Hepatocyte (in vitro differentiated cells): ENCODE measurements at places on chromosomes 4 and X.

- no peak for DNase-seq
Measured at GRCh38 chrX:136304493-136304892, 3.7 kb downstream of the ADGRG4 start.

DNA sequence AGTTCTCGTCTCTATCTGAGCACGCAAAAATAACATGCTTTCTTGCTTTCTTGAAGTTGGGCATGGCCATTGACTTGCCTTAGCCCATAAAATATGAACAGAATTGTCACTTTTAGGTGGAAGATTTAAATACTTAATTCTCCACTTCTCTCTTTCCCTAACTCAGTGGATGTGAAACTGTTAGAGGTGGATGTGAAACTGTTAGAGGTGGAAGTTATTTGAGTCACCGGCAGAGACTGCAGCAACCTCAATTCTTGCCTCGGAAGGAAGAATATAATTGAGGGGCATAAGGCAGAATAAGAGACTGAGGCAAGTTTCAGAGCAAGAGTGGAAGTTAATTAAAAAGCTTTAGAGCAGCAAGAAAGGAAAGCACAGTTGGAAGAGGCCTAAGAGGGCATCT is 2.8 kb upstream of the PARM1 start:
- no peak for DNase-seq

DNA sequence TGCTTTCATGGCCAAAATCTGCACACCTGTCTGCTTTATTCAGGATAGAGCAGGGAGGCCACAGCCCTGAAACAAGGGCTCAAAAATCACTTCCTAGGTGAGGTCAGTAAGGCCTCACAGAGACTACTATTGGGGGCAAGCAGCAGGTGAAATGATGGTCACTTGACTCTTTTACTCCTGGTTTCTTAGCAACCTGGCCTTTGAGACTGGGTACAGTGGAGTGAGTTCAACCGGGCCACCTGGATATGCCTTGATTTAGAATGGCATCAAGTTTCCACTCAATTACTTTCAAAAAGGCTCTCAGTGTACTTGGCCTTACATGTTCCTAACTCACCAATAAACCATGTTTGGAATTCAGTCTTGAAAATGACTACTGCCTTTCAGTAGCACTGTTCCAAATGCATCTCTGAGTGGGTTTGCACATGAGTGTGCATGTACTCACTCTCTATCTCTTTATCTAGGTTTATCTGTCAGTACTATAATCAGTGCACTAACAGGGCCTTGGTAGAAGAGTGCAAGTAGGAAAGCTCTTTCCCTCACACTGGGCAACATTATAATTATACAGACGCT is 388.2 kb downstream of the OPHN1 start:
- DNase-seq, result no peak

DNA sequence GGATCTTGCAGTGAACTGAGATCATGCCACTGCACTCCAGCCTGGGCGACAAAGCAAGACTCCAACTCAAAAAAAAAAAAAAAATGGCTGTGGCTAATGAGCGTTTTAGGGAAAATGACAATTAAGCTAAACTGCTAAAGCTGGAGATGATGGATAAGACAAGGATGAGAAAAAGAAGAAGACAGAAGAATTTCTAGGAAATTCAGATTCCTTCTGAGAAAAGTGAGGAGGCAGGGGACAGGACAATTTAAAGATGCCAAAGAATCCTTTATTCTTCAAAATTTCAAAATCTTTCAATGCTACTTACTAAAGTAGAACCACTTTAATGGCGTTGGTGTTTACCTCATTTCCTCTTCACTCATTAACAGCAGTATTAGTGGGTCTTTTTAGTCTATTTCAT is 7.7 kb downstream of the PALLD start:
- no peak for DNase-seq

- DNase-seq, result no peak
Measured at GRCh38 chr4:8373270-8373972, 67.1 kb downstream of the ACOX3 start.

DNA sequence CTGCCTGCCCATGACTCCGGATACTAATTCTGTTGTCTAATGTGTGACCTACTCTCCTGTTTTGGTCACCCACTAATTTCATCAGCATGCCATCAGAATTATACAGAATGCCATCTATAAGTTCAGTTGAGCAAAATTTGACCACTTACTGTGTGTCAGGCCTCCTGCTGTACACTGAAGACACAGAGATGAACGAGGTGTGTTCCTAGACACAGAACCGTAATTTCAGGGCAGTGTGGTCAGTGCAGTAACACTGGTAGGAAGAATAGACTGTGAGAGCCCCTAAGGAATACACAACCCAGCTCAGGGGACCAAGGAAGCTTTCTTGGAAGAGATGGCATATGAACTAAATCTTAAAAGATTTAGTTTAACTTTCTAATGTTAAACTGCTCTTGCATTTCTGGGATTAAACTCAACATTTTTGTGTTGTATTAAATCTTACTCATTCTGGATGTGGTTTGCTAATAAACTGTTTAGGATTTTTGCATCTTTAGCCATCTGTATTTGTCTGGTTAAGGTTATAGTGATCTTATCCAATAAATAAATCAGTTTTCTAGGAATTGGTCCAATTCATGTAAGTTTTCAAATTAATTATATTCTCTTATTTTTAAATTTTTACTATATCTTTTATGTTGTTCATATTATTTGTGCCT is 34.3 kb downstream of the KANTR start:
- DNase-seq, result no peak

- DNase-seq, result no peak
Measured at GRCh38 chr4:139857977-139858376, 192.4 kb downstream of the MGST2 start.
